ENCODE measurements at places on chromosomes 4 and X.

- DNase-seq: no peak
These were observed 898 bp downstream of the UBQLN2 start for GRCh38 chrX:56564164-56564885.

- no peak for DNase-seq
These were observed 126.4 kb downstream of the SH3KBP1 start for GRCh38 chrX:19760841-19761512.

DNA sequence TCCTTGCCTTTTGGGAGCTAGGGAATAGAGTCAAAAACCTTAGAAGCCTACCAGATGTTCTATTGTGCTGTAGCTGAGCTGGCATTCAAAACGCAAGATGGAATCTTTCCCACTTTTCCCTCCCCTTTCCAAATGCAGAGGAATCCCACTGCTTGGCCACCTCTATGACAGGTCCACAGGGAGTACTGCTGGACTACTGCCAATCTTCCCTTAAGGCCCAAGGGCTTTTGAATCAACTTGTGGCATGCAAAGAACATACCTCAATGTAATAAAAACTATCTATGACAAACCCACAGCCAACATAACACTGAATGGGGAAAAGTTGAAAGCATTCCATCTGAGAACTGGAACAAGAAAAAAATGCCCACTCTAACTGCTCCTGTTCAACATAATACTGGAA lies 139.2 kb upstream of the AGTR2 start:
- no peak for DNase-seq

- no peak for DNase-seq
These were observed 73.7 kb downstream of the ENPP6 start for GRCh38 chr4:184143770-184144564.

- DNase-seq: no peak
These were observed 52.3 kb upstream of the HOPX start for GRCh38 chr4:56733352-56733751.

DNA sequence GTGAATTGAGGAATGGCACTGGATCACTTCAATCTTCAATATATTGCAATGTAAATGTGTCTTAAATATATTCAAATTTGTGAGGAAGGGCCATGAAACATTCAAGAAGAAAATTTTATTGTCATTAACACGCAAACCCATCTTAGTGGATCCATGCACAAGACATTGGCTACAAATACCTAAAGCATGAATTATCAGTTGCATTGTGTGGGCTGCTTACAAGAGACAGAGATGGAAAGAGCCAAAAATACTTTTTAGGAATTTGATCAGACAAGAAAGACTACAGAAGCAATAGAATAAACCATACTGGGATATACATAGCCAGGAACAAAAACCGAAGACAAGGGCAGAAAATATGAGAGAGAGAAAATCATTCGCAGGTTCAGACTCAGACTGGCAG lies 616.2 kb upstream of the GRIA3 start:
- no peak for DNase-seq

- no peak for DNase-seq
These were observed at the start of gene FHL1 for GRCh38 chrX:136147315-136147901. TSS of gene FHL1 (plus strand) at chrX:136147533.

DNA sequence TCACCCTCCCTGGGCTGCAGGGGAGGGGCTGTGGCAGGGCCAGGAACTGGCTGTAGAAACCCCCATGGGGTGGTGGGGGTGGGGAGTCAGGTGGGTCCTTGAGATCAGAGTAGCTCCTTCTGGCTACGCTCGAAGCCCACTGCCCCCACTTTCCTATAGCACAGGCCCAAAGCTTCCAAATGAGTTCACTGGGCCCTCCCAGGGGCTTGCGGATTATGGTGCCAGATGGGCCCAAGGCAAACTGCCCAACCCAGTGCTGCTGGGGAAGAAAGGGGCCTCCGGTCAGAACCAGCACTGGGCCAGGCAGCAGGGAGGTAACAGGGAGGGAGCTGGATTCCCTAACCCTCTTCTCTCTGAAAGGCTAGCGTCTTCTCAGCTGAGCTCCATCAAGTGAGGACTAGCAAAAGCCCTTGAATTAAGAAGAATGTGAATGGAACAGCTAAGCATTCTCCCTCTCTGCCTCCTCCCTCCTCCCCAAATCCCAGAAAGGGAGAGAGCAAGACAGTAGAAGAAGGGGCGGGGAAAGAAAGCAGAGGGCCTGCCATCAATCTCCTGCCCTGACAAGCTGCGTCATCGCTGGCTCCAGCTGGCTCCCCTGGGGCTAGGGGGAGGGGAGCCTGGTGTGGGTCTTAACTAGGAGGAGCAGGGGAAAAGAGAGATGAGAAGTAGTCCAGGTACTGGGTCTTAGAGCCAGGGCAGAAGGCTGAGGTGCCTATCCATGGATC lies 34.7 kb downstream of the FRMPD3 start:
- DNase-seq: no peak

DNA sequence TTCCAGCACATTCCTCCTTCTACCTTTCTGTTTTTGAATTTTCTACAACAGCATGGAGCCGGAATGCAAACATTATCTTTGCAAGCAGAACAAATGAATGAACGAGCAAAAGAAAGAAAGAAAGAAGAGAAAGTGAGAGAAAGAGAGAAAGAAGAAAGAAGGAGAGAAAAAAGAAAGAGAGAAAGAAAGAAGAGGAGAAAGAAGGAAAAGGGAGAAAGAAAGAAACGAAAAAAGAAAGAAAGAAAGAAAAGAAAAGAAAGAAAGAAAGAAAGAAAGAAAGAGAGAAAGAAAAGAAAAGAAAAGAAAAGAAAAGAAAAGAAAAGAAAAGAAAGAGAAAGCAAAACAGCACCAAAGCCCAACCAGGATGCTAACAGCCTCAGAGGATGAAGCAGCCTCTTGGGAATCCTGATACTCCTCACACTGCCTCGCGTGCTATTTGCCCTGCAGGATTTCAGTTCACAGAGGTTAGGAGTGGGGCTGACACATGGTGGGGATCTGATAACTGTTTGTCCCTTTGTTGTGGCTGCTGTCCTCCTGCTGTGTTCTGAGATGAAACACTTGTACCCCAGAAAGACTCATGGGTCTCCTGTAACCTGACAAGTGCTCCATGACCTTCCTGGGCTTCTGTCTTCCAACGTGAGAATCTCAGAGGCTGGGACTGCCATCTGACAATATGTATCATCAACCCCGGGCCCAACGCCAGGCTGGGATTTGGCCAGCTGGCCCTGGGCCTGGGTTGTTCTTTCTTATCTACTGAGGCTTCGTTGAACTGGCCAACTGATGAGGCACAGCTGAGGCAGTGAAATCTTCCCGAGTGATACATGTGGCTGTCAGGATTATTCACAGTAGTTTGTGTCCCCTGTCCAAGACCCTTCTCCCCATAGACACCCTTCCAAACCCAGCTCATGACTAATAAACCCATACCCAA lies 61.0 kb downstream of the SEPSECS start:
- no peak for DNase-seq

DNA sequence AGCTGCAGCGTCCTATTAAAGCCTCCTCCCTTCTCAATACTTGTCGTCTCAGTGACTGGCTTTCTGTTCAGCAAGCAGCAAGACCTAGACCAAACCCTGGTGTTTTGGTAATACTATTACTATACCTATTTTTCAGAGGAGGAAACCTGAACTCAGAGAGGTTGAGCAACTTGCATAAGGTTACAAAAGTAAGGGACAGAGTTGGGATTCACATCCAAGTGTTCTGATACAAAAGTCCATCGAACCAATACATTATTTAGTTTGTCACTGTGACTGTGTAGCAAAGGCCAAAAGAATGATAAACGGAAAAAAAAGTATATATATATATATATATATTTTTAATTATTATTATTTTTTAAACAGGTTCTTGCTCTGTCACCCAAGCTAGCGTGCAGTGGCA lies 29.9 kb upstream of the KLHL8 start:
- no peak for DNase-seq

DNA sequence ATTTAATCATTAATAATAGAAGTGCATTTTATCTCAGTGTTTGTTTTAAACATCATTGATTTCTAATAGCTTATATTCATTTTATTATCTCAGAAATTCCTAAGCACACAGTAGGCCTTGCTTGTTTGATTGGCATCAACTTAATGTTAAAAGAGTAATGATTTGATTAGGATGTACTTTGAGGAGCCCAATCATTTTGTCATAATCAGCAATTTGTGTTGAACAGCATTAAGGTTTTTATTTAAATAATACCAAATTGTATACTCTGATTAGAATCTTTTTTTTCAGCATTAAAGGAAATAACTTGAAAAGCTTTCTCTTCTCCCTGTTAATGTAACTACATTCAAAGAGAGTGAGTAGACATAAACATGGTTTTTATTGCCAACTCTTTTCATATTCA lies 2262.0 kb upstream of the TENM3 start:
- DNase-seq: no peak

DNA sequence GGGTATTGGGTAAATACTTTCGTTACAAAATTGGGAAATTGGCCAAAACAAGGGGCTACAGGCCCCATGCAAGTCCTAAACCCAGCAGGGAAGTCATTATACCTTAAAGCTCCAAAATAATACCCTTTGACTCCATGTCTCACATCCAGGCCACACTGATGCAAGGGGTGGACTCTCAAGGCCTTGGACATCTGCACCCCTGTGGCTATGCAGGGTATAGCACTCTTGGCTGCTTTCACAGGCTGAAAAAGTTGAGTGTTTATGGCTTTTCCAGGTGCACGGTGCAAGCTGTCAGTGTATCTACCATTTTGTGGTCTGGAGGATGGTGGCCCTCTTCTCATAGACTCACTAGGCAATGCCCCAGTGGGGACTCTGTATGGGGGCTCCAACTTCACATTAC lies 326.5 kb downstream of the TEX13C start:
- DNase-seq: no peak

DNA sequence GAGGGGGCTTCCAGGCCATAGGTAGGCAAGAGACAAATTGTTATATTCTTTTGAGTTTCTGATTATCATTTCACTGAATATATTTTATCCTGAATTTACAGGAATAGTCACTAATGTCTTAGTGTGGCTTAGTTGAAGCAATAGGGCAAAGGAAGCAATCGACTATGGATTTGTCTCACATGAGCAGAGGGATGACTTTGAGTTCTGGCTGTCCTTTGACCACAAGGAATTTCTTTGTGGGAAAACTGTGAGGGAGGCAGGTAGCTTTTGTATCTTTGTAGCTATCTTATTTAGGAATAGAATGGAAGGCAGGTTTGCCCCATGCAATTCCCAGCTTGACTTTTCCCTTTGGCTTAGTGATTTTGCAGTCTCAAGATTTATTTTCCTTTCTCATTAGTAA lies 207.3 kb upstream of the ANXA10 start:
- no peak for DNase-seq

DNA sequence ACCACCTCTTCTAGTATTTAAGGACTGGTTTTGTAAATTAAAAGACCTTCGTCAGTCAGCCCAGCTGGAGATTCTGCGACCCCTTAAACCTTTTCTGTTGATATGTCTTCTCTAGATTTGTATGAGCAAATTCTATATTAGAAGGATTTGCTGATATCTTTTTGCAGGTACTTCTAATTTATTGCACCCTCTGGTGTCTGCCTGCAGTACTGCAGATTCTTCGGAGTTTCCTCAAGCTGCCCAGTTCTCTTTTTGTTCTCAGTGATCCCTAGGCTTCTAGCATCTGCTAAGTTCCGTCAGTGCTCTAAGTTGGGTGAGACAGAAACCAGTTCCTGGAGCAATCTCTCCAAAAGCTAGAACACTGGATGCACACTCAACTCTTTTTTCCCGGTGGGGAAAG lies 545.2 kb downstream of the C4orf33 start:
- DNase-seq: no peak

GRCh38 chrX:21948897-21949578 lies 8.5 kb downstream of the SMS start:
- DNase-seq: no peak

GRCh38 chr4:186019269-186019668 lies 49.7 kb upstream of the TLR3 start:
- no peak for DNase-seq

- DNase-seq: no peak
These were observed 119.0 kb upstream of the PDLIM3 start for GRCh38 chr4:185654311-185654710.

GRCh38 chr4:37068580-37068979 lies 176.0 kb upstream of the NWD2 start:
- no peak for DNase-seq

- no peak for DNase-seq
These were observed 9.3 kb downstream of the PAPSS1 start for GRCh38 chr4:107710493-107711459.

GRCh38 chr4:113449410-113449974 lies 312.0 kb downstream of the CAMK2D start:
- no peak for DNase-seq

DNA sequence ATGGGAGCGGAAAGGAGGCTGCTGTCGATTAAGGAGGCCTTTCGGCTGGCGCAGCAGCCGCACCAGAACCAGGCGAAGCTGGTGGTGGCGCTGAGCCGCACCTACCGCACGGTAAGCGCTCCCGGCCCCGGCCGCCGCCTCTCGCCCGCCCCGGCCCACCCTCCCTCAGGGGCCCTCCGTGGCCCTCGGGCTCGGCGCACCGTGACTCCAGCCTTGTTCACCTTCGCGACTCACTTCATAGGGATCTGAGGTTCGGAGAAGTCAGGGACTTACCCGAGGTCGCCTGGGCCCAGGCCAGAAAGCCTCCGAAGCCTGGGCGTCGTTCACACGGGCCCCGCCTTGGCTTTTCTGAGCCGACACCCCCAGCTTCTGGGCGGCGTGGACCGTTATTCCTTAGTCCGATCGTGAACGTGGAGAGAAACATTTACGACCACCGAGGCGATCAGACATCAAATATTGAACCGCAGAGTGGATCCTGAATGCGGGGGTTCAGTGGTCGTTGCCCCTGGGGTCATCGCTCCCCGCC lies 362 bp downstream of the NCAPG start:
- DNase-seq: no peak

DNA sequence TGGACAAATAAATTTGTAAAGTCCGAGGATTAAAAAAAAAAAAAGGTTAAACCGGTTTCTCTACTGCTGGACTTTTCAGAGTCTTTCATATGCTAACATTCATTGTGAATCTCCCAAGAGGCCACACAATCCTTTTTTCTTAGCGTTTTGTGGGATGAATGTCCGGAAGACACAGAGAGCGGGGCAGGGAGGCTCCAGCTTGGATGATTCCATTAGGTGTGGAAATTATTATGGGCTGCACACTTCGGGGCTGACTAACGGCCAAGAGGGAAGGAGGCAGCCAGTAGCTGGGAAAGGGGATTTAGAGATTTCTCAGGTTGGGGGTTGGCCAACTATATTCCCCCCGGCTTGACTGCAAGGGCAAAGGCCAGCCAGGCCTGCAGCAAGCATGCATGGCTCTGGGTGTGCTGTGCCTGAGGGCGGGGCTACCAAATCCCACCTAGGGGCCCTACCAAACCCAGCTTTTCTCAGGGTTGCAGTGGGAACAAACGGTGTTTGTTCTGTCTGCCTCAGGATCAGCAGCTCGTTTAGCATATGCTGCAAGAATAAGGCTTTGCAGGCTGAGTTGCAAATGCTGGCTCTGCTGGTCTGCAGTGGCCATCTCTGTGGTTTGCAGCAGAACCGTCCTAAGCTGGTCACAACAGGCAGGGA lies 28.6 kb downstream of the NYX start:
- no peak for DNase-seq

- DNase-seq: no peak
These were observed 348.2 kb downstream of the KCTD8 start for GRCh38 chr4:44100456-44100855.

GRCh38 chr4:78732332-78733104 lies 43.6 kb upstream of the BMP2K start:
- no peak for DNase-seq

GRCh38 chrX:37590047-37590446 lies 18.6 kb downstream of the LANCL3 start:
- no peak for DNase-seq

Data from stimulated activated CD4-positive, alpha-beta T cell treated with anti-CD3 and anti-CD28 coated beads, Interleukin-1b, Interleukin-23, amount 100 ng/mL, for 1 hour (primary cell).